Left ventricle myocardium inferior (tissue), 1 donor: ENCODE measurements at places on chromosomes 7 and 10.

DNA sequence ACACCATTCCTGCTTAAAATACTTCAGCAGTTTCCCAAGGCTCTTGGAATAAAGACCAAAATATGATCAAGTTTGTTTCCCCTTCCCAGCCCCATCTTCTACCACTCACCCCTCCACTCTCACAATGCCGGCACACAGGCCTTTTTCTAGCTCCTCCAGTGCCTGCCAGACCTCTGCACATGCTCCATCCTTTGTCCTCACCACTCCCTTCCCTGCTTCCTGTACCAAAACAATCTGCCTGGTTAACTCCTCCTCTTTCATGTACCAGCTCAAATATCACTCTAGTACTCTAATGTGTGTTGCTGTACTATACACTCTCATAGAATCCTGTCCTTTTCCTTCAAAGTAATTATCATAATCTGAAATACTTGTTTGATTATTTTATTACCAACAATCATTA lies 19.4 kb downstream of the SCRN1 start:
- no peak for DNase-seq

GRCh38 chr7:91306266-91306665 lies 42.0 kb downstream of the FZD1 start:
- DNase-seq = no peak

- DNase-seq = no peak
These were observed 28.6 kb downstream of the PARD3 start for GRCh38 chr10:34786464-34786863.

GRCh38 chr7:112995059-112995824 lies 91.4 kb downstream of the GPR85 start:
- peak; percentile 32 for DNase-seq

GRCh38 chr7:100475549-100475948 lies 3.5 kb downstream of the TSC22D4 start:
- peak; percentile 66 for DNase-seq

- DNase-seq = no peak
These were observed 12.3 kb upstream of the OPN4 start for GRCh38 chr10:86642021-86642420.

DNA sequence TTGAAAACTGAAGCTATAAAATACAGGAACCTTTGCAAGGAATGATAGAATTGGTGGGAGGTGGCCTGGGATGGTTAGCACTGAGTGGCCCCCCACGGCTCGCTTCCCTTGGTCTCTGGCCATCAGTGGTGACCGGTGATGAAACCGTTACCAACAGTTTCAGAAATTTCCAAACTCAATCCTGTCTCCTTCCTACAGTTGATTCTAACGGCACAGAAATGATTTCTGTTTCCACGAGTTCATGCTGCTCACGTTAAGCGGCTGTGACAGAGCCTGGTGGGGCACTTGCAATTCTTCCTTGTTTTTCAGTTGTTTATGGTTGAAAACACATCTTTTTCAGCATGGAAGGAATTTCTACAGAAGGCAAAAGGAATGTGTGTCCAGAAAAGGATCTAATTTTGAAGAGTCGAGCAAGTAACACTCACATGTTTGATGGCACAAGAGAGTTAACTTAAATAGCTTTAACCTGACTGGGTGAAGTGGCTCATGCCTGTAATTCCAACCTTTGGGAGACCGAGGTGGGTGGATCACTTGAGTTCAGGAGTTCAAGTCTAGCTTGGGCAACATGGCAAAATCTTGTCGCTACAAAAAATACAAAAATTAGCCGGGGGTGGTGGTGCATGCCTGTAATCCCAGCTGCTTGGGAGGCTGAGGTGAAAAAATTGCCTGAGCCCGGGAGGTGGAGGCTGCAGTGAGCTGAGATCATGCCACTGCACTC lies 100.1 kb downstream of the DNAJB6 start:
- DNase-seq = no peak
